ENCODE measurements at places on chromosomes 2 and 18.

DNA sequence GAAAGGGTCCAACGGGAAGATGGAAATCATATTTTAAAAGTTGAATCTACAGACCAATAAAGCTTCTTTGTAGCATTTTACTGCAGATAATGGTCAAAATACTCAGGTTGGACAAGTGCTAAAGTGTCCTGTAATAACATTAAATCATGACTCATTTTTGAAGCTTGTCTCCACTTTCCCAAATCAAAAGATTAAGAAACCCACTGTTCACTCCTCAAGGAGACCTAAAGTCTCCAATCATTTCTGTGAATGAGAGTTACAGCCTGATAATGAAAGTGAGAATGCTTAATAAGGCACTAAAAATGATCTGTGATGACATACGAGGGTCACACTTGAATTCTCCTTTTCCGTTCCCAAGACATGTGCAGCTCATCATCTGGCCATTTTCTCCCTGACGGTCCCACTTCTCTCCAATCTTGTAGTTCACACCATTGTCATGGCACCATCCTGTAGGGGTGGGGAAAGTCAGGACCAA, 53.4 kb downstream of the ATIC start:
- DNase-seq, result no peak

- no peak for DNase-seq
These were observed 85.2 kb downstream of the EML4 start for GRCh38 chr2:42254186-42254895.

GRCh38 chr2:8154270-8154669, 527.6 kb upstream of the ID2 start:
- no peak for DNase-seq

DNA sequence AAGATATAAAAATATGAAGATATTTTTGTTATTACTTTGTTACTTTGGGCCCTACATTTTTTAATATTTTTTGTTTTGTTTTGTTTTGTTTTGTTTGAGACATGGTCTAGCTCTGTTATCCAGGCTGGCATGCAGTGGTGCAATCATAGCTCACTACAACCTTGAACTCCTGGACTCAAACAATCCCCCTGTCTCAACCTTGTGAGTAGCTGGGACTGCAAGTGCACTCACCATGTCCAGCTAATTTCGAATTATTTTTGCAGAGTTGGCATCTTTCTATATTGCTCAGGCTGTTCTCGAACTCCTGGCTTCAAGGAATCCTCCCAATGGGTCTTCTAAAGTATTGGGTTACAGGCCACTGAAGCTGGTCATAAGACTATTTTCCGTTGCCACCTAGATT, 603.6 kb upstream of the PIK3C3 start:
- no peak for DNase-seq

DNA sequence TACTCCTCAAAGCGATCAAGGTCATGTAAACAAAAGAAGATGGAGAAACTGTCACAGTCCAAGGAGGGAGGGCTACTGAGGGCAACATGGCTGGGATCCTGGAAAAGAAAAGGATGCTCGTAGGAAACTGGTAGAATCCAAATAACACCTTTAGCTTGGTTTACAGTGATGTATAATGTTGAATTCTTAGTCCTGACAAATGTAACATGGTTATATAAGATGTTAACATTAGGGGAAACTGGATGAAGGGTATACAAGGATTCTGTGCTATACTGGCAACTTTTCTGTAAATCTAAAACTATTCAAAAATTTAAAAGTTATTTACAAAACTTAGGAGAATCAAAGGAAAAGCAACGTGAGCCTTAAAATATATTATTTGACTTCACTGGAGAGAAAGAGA, 257.0 kb downstream of the TTC32 start:
- DNase-seq, result no peak

GRCh38 chr2:86794861-86795260, 4.1 kb upstream of the CD8A start:
- no peak for DNase-seq

GRCh38 chr2:145652036-145652435, 1132.1 kb upstream of the ZEB2 start:
- DNase-seq, result no peak

GRCh38 chr2:25881764-25882163, 3.5 kb upstream of the ASXL2 start:
- DNase-seq, result no peak

DNA sequence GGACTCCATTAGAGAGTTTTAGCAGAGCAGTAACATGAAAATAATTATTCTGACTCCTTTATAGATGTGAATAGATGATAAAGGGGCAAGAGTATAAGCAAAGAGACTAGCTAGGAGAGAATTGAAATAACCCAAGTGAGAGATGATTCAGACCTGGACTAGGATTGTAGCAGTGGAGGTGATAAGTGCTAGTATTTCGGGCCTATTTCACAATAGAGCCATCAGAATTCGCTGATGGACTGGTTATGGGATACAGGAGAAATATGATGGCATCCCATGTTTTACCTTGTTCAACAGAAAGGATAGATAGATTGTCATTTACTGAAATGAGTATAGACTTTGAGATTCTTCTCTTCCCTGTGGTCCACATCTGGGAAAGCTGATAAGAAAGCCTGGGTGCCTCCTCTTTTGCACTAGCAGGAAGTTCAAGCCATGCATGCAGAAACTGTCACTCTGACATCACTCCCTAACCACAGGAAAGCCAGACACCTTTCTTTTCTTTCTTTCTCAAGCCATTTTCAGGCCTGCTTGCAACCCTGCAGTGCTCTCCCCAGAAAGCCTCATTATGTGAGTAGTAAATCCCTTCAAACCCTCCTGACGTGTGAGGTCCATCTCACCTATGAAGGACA, 25.3 kb downstream of the DYNAP start:
- no peak for DNase-seq

DNA sequence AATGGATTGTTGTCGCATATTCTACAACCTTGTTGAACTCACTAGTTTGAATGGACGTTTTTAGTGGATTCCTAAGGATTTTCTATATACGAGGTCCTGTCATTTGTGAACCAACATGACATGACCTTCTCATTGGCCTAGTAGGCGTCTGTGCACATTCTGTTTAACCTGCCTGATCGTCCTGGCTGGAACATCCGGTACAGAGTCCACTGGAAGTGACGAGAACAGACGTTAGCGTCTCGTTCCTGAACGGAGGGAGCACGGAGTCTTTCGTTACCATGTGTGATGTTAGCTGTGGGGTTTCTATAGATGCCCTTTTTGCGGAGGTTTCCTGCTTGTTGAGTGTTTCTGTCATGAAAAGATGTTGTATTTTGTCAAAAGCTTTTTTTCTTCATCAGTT, 61.9 kb downstream of the SLC66A2 start:
- DNase-seq, result no peak

DNA sequence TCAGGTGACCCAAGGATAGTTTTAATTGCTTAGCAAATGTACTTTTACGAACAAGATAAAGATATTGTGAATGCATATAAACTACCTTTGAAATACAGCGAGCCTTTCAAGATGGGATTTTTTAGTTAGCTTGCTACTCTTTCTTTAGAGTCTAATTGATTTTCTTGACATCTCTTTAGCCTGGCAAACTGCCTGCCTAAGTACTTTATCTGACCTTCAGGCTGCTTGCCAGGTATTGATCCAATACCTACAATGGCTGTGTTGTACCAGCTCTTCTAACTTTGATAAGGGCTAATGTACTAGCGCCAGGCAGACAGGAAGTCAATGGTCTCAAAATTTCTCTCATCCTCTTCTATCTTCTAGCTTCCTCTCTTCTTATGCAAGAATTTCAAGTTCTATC, 414.4 kb upstream of the ACVR2A start:
- no peak for DNase-seq

DNA sequence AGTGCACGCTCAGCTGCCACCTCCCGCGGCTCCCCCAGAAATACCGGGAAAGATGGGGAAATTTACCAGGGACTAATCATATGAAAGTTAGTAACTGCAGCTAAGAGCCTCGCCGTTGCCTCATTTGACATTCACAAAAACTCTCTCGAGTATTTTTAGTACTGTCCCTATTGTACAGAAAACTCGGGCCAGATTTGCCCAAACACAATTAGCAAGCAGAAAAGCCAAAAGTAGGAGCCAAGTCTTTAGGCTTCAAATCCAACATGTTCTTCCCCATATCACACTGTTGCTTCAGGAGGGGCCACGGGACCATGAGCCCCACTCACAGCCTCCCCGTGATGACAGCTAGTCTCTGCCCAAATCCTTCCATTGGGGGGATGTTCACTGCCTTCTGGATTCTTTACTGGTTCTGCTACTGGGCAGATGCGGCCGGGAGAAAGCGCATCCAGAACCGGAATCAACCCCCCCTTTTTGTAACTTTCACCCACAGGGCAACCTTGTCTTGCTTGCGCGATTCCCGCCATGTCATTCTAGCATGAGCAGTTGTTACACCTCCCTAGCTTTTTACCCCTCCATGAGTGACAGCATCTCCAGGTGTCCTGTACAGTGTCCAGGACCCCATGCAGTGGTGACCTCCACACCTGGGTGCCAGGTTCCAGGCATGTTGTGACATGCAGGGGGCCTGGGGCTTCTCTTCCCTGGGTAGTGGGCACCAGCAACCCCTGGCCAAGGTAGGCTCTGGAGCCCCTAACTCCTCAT, 35.2 kb downstream of the CENPO start:
- DNase-seq, result no peak
